GM12865 (cell line): ENCODE measurements at places on chromosomes 12 and 14.

DNA sequence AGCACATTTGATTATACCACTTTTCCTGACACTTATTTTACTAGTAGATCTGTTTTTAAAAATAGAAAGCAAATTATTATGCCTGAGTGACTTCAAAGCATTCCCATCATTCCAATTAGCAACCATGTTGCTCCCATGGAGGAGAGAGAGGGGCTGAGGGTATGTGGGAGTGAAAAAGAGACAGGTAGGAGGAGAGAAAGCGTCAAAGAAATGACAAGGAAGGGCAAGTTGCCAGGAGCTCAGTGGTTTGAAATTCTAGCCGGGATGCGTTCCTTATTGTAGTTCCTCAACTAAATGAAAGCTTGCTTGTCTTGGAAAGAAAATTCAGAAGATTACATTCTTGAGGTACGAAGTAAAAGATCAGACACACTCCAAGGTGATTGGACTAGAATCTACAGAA, 92.4 kb upstream of the PKP2 start:
- no peak for DNase-seq

DNA sequence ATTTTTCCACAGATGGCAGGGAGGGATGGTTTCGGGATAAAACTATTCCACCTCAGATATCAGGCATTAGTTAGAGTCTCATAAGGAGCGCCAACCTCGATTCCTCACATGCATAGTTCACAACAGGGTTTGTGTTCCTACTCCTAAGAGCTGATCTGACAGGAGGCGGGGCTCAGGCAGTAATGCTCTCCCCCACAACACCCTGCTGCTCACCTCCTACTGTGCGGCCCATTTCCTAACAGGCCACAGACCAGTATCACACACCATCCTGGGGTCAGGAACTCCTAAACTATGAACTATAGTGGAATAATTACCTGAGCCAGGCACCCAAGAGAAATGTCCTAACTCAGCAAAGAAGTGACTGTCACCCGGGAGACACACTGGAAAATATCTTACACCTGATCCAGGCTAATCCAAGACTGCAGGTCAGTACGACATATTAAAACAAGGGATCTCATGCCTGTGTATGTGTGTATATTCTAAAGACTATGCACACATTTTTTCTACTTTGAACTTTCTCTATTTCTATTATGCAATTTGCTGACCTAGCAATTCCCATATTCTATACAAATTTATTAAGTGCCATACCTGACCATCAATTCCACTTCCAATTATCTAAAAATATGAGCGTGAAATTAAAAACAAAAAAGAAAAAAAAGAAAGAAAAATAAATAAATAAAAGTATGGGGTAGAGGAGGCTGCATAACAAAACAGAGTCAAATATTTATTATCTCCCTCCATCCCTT, 4.7 kb downstream of the NAA25 start:
- no peak for DNase-seq

DNA sequence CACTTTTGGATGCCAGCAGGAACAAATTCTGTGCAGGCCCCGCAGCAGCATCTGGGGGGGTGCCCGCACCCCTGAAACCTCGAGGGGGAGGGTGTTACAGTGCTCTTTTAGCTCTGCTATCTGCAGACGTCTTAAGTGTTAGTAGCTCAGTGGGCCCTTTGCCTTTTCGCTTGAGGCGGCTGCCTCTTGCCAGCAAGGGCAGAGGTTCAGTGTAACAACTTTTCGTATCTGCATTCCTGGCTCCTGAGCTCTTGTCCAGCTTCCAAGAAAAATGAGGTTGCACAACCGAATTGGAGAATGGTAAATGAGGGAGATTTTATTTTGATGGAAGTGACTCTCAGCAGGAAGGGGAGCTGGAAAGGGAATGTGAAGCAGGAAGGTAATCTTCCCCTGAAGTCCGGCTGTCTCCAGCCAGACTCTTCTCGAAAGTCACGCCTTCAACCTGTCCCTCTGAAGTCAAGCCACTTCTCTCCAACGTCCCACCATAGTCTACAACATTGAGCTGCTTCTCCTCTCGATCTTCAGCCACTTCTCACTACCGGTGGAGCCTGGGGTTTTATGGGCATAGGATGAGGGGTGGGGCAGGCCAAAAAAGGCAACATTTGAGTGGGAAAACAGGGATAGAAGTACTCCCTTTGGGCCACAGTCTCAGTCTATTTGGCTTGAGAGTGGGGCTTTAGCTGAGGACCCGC, 17.8 kb downstream of the TAS2R50 start:
- DNase-seq: no peak

GRCh38 chr12:1056390-1056789, 65.4 kb downstream of the ERC1 start:
- DNase-seq: no peak

DNA sequence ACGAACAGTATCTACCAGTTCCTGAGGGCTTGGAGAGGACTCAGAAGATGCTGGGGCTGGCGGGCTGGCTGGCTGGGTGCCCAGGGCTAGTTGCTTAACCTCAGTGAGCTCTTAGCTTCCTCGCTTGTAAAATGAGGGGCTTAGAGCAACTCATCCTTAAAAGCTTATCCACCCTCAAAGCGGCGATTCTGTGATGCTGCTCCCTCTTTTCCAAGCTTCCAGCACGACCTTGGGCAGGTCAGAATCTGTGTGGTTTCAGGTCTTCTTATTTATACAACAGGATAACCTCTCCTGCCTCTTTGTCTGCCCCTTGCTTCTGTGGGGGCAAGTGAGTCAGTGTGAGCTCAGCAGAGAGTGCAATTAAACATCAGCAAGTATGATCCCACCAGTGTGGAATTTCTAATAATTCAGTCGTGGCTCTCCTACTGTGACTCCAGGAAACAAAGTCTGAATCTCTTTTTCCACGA, 281.8 kb downstream of the KSR2 start:
- no peak for DNase-seq

DNA sequence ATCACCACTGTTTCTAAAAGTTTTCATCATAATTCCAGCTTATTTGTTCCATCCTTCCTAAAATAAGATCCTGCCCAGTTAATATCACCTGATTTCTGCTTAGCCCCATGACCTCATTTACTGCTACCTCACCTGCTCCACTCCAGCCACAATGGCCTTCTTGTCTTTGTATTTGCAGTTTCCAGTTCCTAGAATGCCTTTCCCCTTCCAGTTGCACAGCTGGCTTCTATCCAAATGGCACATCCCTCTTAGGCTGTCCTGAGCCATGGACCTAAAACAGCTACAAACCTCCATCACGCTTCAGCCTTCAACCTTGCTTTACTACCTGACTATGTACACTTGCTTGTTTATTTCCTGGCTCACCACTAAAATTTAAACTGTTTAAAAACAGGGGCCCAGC, 6.5 kb upstream of the LGMN start:
- no peak for DNase-seq

GRCh38 chr12:108582509-108582908, 15.4 kb downstream of the TMEM119 start:
- DNase-seq: no peak

GRCh38 chr12:40344312-40344711, 119.5 kb downstream of the LRRK2 start:
- DNase-seq: no peak

DNA sequence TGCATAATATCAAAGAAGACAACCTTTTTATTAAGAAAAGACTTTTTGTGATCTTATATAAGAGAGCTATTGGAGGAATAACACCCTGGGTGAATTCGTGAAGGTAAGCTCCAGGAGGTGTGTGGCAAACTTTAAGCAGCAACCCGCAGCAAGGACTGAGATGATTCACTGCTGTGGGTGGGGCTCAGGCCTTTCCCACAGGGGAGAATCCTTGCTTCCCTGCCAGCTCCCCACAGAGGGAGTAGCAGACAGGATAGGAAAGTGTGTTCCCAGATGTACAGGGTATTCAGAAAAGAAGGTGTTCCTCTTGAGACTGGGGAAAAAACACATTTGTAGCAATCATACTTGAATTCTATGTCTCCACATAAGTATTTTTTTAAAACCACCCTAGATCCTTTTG, 9.2 kb downstream of the NDUFA12 start:
- DNase-seq: no peak

GRCh38 chr14:59247801-59248584, 59.5 kb downstream of the DAAM1 start:
- no peak for DNase-seq

- no peak for DNase-seq
Observed at GRCh38 chr14:51988221-51988620, 1.1 kb upstream of the RTRAF start.

DNA sequence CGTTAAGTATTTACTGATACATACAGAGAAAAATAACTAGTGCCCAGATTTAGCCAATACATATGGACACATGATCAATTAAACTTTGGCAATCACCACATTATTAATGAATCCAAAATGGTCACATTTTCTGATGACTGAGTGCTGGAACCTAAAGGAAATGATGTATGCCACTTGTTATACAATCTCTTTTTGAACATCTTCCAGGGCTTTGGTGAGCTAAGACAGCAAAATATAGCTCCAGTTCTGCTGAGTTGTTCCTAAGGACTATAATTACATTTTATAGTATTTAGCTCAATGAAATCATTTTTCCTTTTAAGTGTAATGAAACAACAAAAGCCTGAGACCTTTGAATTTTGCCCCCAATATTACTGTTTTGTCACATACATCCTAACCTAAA, 329.1 kb upstream of the ATP2B1 start:
- DNase-seq: no peak

GRCh38 chr14:22264759-22265158, 324.3 kb downstream of the DAD1 start:
- DNase-seq: no peak

DNA sequence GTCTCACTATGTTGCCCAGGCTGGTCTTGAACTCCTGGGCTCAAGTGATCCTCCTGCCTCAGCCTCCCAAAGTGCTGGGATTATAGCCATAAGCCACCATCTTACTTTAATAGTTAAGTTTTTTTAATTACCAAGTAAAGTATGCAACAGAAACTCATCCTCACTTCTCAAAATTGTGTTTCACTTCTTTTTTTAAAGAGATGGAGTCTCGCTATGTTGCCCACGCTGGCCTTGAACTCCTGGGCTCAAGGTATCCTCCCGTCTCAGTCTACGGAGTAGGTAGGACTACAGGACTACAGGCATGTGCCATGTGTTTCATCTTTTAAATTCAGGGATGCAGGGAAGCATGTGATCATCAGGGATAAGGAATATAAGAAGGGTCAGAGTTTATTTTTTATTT, 17.2 kb upstream of the ARID2 start:
- no peak for DNase-seq

- no peak for DNase-seq
Observed at GRCh38 chr14:77309131-77309530, 11.6 kb downstream of the POMT2 start.

DNA sequence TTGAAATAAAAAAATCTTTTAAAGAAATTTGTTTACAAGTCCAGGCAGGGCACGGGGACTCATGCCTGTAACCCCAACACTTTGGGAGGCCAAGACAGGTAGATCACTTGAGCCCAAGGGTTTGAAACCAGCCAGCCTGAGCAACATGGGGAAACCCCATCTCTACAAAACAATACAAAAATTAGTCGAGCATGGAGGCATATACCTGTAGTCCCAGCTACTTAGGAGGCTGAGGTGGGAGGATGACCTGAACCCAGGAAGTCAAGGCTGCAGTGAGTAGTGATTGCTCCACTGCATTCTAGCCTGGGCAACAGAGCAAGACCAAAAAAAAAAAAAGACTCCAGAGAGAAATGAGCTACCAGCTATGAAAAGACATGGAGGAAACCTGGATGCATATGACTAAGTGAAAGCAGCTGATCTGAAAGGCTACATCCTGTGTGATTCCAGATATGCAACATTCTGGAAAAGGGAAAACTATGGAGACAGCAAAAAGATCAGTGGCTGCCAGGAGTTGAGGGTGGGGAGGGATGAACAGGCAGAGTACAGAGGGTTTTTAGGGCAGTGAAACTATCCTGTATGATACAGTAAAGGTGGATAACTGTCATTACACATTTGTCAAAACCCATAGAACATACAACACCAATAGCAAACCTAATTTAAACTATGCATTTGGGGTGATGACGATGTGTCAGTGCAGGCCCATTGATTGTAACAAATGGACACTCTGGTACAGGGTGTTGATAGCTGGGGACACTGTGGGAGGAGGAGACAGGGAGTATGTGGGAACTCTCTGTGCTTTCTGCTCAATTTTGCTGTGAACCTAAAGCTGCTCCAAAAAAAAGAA, 59.9 kb downstream of the PRKAB1 start:
- DNase-seq: peak; percentile 23

- DNase-seq: no peak
Observed at GRCh38 chr12:82448911-82449578, 90.7 kb downstream of the METTL25 start.

DNA sequence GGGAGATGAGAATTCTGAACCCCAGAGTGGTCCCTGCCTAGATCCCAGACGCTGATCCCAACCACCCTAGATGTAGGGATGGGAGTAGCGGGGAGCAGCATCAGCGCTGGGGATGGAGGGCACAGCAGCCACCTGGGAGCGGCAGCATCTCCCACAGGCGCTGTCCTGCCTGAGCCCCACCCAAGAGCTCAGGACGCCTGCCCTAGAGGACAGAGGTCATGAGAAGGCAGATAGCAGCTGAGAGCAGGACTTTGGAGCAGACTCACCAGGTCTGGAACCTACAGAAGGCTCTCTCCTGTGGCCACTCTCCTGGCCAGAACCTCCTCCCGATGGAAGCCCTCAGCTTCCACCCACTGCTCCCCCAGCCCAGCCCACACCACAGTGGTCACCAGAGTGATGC, 7.2 kb downstream of the CCDC85C start:
- DNase-seq: no peak

- no peak for DNase-seq
Observed at GRCh38 chr14:75831952-75832351, 149.8 kb downstream of the TGFB3 start.

DNA sequence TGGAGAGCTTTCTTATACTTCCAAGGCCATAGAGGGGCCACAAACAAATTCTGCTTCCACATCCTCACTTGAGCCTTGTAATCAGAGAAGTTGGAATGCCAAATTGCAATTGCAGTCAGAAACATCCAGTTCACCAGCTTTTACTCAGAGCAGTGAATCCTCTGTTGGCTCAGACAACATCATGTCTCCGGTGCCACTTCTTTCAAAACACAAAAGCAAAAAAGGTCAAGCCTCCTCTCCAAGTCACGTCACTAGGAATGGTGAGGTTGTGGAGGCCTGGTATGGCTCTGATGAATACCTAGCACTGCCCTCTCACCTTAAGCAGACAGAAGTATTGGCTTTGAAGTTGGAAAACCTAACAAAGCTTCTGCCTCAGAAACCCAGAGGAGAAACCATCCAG, 217.1 kb downstream of the AKAP6 start:
- no peak for DNase-seq

GRCh38 chr12:11859705-11860425, 210.4 kb downstream of the ETV6 start:
- no peak for DNase-seq

GRCh38 chr12:129615001-129615400, 288.8 kb downstream of the TMEM132D start:
- no peak for DNase-seq
